ENCODE measurements at places on chromosomes 11 and 22.
A peak's percentile ranks its signal among the peaks of the same experiment; 100 is the strongest.

- DNase-seq, result no peak
Measured at GRCh38 chr11:69568809-69569097, 72.2 kb upstream of the CCND1 start.

GRCh38 chr11:129720156-129720555, 95.5 kb upstream of the TMEM45B start:
- no peak for DNase-seq

GRCh38 chr11:7910286-7910788, 20.7 kb downstream of the OR10A6 start:
- DNase-seq, result peak; percentile 17

DNA sequence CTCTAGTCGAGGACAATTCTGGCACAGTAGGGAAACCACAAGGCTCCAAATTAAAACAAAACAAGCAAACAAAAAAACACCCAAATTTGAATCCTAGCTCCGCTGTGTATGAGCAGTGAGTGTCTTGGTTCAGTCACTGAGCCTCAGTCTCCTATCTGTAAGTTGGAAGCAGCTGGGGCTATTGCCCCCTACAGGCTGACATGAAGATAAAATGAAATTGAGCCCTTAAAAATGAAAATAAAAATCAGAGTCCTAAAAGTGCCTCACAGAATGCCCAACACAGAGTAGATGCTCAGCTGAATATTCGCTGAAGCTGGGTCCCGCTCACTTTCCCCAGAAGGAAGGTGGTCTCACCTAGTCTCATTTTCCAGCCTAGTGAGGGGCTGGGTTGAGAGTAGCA, 65.2 kb downstream of the PDE2A start:
- DNase-seq, result peak; percentile 26

GRCh38 chr11:117840881-117841550, 16.5 kb upstream of the FXYD2 start:
- no peak for DNase-seq

GRCh38 chr11:12497431-12497830, 120.1 kb downstream of the PARVA start:
- no peak for DNase-seq

DNA sequence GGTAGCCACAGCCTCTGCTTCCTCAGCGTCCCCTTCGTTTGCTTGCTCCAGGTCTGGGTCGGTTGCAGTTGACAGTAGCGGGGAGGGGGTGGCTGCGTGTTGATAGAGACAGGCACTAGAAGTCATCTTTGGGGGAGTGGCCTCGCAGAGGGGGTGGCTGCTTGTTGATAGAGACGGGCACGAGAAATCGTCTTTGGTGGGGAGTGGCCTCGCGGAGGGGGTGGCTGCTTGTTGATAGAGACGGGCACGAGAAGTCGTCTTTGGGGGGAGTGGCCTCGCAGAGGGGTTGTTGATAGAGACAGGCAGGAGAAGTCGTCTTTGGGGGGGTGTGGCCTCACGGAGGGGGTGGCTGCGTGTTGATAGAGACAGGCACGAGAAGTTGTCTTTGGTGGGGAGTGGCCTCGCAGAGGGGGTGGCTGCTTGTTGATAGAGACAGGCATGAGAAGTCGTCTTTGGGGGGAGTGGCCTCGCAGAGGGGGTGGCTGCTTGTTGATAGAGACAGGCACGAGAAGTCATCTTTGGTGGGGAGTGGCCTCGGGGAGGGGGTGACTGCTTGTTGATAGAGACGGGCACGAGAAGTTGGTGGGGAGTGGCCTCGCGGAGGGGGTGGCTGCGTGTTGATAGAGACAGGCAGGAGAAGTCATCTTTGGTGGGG, 328.3 kb downstream of the TBC1D22A start:
- DNase-seq, result no peak

- DNase-seq, result no peak
Measured at GRCh38 chr11:76850130-76850529, 10.6 kb upstream of the ACER3 start.

GRCh38 chr11:79547256-79547655, 106.4 kb upstream of the TENM4 start:
- peak; percentile 19 for DNase-seq

DNA sequence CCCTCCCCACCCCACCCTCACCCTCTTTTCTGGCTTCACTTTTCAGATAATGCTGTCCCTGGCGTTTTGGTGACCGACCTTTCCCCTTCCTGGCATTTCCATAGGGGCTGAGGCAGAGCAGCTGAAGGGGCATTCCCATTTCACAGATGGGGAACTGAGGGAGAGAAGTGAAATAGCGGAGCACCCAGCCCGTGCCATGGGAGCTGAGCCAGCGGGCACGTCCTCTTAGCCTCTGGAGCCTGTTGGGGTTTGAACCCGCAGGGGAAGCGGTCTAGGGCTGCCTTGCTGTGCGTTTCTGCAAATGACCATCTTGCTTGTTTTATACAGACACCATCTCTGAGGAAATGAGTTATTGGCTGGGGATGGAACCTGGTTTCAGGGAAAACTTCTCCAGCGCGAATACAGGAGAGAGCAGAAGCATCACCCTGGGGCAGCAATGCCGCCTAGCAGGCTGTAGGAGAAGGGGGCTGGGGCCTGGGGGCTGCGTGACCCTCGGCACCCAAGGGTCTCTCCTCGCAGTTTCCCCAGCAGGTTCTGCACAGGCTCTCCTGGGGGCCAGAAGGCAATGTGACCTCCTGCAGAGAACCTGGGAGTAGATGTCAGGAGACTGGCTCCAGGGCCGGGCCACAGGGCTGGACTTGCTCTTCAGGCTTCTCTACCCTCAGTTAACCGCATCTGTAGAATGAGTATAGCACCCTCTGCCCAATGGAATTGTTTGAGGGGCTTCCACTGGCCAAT, 1.5 kb downstream of the PTPRJ start:
- DNase-seq, result peak; percentile 46

GRCh38 chr22:50193621-50194020, 7.2 kb upstream of the SELENOO start:
- no peak for DNase-seq

DNA sequence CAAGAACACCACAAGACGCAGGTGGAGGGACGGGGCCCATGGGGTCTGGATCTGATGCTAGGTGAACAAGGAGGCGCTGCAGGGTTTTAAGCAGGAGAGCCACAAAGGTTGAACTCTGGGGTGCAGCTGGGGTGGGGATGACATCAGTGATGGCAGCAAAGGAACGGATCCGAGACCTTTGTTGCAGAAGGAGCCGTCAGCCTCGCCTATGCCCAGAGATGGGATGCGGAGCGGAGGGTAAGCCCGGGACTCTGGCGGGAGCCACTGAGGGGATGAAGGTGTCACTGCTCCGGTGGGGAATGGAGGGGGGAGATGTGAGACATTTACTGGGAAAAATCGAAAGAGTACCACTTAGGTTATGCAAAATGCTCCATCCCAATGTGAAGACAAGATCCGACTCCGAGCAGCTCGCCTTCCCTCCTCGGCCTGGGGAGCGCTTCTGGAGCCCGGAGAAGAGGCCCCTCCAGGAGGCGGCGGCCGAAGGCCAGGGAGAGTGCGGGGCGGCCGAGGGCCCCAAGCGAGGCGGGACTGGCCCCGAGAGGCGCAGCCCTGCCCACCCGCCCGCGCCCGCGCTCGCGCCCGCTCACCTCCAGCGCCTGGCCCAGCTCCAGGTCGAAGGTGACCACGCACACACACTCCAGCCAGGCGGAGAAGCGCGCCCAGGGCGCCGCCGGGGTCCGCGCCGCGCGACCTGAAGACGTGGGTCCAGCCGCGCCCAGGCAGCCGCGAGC, 422 bp downstream of the DENND6B start:
- no peak for DNase-seq

DNA sequence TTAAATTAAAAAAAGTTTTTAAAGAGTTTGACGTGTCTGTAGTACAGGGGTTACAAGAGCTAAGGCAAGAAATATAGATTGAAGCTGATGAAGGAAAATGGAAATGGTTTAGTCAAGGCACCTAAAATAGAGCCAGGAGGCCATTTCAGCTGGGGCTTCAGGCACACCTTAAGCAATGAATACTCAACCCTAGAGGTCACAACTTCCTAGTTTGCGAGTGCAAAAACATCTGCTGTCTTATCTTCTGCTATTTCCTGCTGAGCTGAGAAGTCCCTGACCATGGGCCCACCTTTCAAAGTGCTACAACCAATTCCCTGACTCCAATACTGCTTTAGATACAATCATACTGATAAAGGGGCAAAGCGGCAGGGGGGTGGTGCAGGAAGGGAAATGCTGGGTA, 87.4 kb downstream of the DLG2 start:
- no peak for DNase-seq

GRCh38 chr11:61309739-61310138, 14.6 kb upstream of the VWCE start:
- DNase-seq, result no peak

- peak; percentile 87 for DNase-seq
Measured at GRCh38 chr11:122038543-122038942, 77.5 kb downstream of the BLID start.

GRCh38 chr11:126518972-126519690, 163.6 kb downstream of the ST3GAL4 start:
- DNase-seq, result no peak

- no peak for DNase-seq
Measured at GRCh38 chr22:48717883-48718817, 1109.5 kb downstream of the BRD1 start.
